ENCODE measurements at places on chromosomes 5 and 9. TPM values are rescaled to one million over a fixed set of nuclear protein-coding genes. Genes with fewer than 3 reads are reported as not detected.

DNA sequence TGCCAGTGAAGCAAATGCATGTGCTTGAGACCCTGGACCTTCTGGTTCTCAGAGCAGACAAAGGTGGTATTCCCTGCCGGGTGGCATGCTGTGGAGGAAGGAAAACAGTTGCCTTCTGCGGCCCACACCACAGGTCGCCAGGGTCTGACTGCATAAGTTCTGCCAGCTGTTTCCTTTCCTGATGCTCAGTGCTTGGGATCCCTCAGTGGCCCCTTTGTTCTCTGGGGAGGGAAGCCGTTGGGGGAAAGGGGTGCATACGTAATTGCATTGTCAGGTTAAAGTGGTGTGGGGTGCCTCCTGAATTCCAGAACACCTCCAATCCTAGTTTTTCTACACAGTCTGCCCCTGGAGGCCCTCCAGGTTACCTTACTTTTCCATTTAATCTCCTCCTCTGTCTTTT is 43.1 kb upstream of the SLC2A8 start:
- no peaks in the 10 kb centered on the region for H3K36me3 ChIP-seq
- H3K27me3 ChIP-seq = no peaks in the 10 kb centered on the region
- H3K4me3 ChIP-seq = no peak overlapping the region
- DNase-seq = peak; percentile 77
- H3K27ac ChIP-seq = no peak overlapping the region

DNA sequence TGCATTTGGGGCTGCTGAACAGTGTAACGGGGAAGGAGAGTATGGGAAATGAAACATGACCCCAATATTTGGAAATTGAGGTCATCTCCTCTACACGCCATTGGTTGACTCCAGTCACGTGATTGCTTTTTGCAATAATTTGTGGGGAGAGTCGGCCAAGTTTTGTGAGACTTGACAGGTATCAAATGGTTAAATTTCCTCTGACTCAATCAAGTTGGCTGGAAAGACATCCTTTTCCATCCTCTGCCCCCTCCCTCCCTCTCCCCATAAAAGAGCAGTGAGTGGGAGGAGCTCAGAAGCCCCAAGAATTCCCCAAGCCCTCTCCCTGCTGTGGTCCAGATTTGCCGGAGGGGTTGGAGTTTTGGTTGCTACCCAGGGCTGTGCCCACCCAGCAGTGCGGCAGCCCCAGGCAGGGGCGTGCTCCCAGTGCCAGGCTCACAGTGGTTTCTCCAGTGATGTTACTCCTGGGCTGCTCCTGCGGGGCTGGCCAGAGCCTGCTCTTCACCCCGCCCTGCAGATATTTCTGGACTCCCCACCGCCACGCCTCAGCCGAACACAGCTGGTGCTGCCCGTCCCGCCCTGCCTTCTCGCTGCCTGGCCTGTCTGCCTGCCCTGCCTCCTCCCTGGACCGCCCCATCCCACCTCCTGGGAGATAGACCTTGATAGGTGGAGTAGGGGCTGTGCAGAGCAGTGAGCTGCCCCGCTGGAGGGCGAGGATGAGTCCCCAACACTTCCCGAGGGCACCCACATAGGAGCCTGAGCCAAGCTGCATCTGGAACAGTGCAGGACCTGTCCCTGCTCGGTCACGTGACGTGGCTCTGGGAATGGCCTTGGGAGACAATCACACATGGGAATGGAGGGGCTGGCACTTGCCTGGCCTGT is 3.4 kb downstream of the COL5A1 start:
- no peak overlapping the region for H3K4me3 ChIP-seq
- no peak overlapping the region for H3K27ac ChIP-seq
- no peak for DNase-seq
- H3K36me3 ChIP-seq = peaks cover 3% of the 10 kb centered on the region
- no peaks in the 10 kb centered on the region for H3K27me3 ChIP-seq

GRCh38 chr9:36101916-36102741 is 34.4 kb upstream of the GLIPR2 start:
- H3K36me3 ChIP-seq = no peaks in the 10 kb centered on the region
- H3K27me3 ChIP-seq = no peaks in the 10 kb centered on the region
- peak overlapping the region; percentile 5 for H3K4me3 ChIP-seq
- no peak for DNase-seq
- no peak overlapping the region for H3K27ac ChIP-seq

GRCh38 chr9:97704345-97704677 is 7.2 kb upstream of the XPA start:
- H3K4me3 ChIP-seq = no peak overlapping the region
- DNase-seq = no peak
- H3K4me1 ChIP-seq = no peaks in the 10 kb centered on the region
- H3K27ac ChIP-seq = no peak overlapping the region

DNA sequence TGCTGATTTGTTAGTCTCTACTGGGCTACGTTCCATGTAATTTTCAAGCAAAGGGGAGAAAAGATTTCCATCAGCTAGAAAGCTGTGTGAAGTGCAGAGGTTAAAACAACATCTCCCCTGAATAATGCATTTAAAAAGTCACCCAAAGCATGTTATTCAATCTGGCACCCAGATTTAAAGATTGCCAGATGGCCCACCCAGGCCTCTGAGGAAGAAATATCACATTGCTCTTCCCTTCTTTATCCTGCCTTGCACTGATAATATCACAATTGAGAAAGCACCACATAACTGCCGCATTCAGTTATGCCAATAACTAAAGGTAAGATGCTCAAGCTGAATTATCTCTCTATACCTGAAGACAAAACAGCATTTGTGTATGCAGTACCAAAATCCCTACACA is 119.4 kb upstream of the PUM3 start:
- no peak for DNase-seq
- no peak overlapping the region for H3K4me3 ChIP-seq
- H3K4me1 ChIP-seq = no peaks in the 10 kb centered on the region
- H3K36me3 ChIP-seq = no peaks in the 10 kb centered on the region

GRCh38 chr5:151313357-151313756 is 9.8 kb upstream of the SLC36A3 start:
- no peak overlapping the region for H3K27ac ChIP-seq
- no peak for DNase-seq
- no peaks in the 10 kb centered on the region for H3K27me3 ChIP-seq
- H3K4me3 ChIP-seq = no peak overlapping the region

Gene IL4
- total RNA-seq = not detected

Gene DNAI1
- total RNA-seq = 2.6 TPM

Gene CSF1R
- total RNA-seq = not detected
